H4 (cell line): ENCODE measurements at places on chromosomes 16 and 17. TPM values are rescaled to one million over a fixed set of nuclear protein-coding genes. Genes with fewer than 3 reads are reported as not detected.

- no peak for DNase-seq
Measured at GRCh38 chr16:34803683-34804416, 1344.4 kb downstream of the TP53TG3F start.

GRCh38 chr16:85416228-85417109 lies 196.7 kb upstream of the GSE1 start:
- DNase-seq = peak; percentile 52

DNA sequence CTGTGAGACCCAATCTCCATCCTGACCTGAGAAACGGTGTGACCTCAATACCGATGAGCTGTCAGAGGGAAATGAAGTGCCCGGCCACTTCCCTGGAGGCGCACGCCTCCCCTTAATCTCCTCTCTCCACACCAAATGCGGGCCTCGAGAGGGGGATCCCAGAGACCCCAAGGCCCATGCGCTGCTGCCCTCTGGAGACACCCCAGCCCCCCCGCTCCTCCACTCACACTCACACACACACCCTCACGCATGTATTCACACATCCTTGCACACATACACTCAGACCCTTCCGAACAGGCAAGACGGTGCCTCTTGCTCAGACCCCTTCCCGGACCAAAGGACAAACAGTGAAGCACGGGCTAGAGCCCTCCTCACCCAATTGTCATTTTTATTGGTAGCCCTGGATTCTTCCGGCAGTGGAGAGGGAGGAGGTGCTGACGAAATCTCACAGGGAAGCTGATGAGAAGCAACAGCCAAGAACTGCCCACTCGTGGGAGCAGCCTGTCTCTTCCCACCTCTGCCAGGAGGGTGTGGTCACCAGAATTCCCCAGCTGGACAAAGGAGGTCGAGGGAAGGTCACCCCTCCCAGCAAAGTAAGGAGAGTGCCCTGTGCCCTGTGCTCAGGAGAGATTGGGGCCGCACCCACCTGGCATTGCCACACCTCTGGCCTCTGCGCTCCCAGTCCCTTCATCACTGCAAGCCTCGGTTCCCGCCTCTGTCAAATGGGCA lies 136.0 kb upstream of the TNRC6C start:
- no peak for DNase-seq

- no peak for DNase-seq
Measured at GRCh38 chr16:77690416-77690815, 31.9 kb upstream of the NUDT7 start.

DNA sequence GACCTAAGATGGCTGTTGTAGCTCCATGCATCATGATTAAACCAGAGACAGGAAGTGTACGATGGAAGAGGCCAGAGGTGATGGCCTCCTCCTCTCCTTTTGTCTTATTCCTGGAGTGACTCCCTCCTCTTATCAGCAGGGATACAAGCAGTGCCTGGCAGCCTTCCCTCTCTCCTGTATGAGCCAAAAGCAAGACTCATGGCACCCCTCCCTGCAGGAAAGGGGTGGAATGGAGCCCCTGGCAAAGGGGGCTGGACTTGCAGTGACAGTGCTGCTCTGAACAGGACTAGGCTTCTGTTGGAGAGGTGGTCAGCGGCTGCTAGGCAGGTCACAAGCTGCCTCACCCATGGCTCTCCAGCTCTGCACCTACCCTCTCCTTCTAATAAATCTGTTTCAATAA lies 8.4 kb downstream of the TXNL4B start:
- DNase-seq = no peak

DNA sequence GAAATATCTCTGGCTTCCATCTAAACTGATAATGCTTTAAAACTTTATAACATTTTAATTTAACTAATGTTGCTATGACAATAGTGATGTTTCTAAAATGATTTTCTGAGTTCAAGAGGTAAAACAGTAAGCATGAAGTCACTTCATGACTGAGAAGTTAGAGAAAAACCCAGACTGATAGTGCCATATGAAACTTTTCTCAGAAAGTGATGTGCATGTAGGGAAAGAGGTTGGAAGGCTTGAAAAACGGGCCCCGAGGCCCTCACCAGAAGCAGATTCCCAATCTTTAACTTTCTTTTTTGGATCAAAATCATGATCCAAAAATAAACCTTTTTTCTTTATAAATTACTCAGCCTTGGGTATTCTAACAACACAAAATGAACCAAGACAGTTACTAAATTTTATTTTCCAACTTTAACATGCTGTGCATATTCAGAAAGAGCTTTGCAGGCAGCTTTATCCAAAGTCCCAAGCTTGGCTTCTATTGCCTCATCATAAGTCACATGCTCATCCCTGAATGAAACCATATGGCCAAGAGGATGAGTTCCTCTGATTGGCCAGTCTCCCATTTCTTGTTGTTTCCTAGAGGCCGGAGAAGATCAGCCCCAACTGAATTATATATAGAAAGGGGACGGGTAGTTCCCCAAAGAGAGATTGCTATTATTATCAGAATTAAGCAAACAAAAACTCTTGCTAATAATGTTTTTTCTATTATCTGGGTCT lies 357.6 kb upstream of the SALL1 start:
- DNase-seq = no peak

- DNase-seq = no peak
Measured at GRCh38 chr16:22751104-22751667, 62.8 kb upstream of the HS3ST2 start.

GRCh38 chr16:76500006-76500405 lies 222.8 kb downstream of the CNTNAP4 start:
- DNase-seq = no peak

DNA sequence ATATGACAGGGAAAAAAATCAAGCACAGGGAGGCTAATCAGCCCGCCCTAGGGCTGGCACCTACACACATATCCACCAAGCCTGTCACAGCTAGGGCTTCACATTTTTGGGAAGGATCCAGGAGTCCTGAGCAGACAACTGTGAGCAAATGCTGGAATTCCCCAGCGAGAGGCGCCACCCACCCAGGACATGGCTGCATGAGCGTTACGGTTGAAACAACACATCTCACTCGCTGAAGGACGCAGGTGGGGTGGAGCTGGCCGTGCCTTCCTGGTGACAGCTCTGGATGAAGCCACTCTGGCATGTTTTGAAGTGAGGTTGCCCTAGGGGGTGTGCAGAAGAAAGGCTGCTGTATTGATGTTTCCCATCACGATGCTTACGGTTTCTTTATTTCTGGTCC lies 315.1 kb upstream of the EEF2KMT start:
- DNase-seq = no peak

DNA sequence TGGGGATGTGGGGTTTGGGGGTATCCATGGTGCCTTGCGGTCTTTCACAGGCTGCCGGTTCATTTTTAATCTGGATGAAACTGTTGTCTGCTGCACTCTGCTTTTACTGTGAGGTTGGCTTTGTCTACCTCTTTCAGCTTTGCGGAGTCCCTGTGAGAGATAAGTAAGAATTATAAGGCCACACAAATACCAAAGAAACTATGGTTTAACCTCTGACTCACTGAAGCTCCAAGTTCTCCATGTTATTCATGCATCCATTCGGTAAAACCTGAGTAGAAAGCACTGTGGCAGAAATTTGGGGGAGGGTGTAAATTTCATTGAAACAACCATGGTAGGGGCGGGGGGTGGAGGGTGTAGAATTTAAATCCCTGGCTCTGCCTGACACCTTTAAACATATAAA lies 30.5 kb downstream of the KIAA0753 start:
- no peak for DNase-seq

GRCh38 chr16:31700530-31701388 lies 172.8 kb upstream of the ZNF267 start:
- DNase-seq = peak; percentile 49

- DNase-seq = no peak
Measured at GRCh38 chr17:304461-304860, 48.1 kb downstream of the RPH3AL start.

GRCh38 chr17:53979991-53980390 lies 157.3 kb downstream of the KIF2B start:
- DNase-seq = no peak

- DNase-seq = peak; percentile 47
Measured at GRCh38 chr16:81647527-81647926, 131.6 kb upstream of the PLCG2 start.

GRCh38 chr16:70803319-70803718 lies 2.4 kb upstream of the VAC14 start:
- DNase-seq = no peak

Gene SHISA9
- 0.06 TPM in 1 of 2 replicates, not detected in the other for total RNA-seq

Gene HSD17B2
- total RNA-seq = 1.0 and 1.1 TPM in 2 replicates

Gene G6PC1
- total RNA-seq = not detected in 2 replicates

Gene EIF5A
- total RNA-seq = 460 and 526 TPM in 2 replicates

Gene SYT17
- 2.1 and 3.2 TPM in 2 replicates for total RNA-seq

Gene WNT9B
- not detected in 2 replicates for total RNA-seq

Gene EME2
- total RNA-seq = 0.90 and 1.2 TPM in 2 replicates
